GF-D8 (cell line): ENCODE measurements at places on chromosomes 6 and 20.

DNA sequence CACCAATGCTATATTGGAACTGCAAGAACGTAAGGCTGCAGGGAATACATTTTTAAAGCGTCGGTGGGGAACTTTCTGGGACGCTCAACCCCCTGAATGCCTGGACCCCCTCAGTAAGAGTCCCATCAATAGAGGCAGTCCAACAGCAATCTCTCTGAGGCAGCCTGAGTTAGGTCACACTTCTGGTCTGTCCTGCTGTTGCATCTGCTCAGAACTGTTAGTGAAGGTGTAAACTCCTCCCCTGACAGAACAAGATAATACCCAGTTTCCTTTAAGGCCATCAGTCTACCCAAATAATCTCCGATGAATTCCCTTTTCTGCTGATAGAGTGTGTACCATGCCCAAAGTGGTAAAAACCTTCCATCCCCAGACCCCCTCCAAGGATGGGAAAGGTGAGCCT is 1.1 kb upstream of the RNGTT start:
- DNase-seq, result no peak

DNA sequence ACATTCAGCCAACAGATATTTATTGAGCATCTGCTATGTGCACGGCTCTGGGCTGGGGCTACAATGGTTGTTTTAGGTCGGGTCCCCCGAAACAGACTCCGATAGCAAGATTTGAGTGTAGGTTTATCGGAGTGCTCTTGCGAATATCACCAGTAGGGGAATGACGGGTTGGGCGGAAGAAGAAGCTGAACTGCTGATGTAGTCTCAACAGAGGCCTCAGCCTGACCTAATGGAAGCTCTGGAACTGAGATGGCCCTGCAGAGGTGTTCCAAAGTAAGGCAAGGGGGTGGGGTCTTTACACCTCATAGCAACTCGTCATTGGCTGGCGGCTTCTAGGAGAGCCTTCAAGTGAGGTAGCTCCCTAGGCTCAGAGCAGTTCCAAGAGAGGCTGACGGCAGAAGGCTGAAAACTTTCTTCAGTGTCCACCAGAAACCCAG is 1.1 kb downstream of the L3MBTL1 start:
- DNase-seq, result no peak

DNA sequence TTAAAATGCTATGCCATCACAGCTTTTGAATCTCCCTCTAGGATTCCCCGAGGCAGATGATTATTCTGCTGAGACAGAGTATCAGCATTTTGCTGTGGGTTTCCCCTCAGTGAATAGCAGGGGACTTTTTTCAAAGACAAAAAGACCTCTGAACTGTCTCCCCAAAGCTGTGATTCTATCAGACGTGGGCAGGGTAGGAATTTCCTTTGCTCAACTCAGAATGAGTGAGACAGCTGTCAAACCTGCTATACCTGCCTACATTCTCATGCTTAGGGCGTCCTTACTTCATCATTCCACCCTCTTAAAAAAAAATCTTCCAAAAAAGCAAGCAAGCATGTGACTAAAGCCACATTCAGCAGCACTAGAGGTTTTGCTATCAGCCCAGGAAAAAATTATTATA is 147.6 kb upstream of the FAM83B start:
- DNase-seq, result no peak

GRCh38 chr6:19999319-20000191 is 162.4 kb downstream of the ID4 start:
- no peak for DNase-seq

DNA sequence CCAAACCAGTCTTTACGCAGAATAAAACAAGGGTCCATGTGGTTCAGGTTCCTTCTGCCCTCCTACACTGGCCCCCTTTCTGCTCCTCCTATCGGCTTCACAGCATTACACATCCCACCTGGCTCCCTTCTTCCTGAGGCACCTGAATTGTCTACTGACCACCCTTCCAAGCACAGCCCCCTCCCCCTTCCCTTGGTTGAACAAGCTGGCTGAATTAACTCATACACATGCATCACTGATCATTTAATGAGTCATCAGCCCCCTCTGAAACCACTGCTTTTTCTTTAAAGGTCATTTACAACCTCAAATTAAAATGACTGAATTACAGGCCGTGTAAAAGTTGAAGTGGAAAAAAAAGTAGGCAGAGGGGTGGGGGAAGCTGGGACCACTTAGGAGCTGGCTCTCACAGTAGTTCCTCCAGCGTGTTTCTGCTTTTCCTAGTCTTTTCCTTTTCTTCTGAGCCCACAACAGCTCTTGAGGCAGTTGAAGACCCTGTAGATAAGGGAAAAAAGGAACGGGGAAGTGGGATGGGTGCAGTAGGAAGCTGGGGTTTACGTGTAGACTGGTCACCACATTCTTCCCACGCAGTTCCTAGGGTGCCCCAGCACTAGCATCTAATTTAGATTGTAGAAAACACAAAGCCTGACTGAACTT is 67.6 kb downstream of the FYN start:
- DNase-seq, result no peak

DNA sequence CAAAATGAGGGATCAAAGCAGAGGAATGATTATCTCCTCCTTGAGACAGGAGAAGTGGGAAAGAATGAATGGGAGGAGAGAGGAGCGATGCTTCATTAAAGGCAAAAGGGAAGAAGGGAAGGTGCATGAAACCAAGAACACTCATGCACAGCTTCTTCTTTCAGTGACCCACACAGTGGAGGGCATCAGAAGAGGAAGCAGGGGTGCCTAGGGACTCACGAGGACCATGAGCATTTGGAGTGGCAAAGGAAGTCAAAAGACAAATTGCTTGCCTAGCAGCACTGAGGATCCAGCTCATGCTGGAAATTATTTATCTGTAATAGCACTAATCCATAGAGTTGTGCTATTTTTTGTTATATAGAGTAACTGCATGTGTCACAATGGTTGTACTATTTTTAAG is 66.1 kb downstream of the SMLR1 start:
- DNase-seq, result no peak

GRCh38 chr20:53930651-53931504 is 139.5 kb downstream of the BCAS1 start:
- DNase-seq, result no peak

- DNase-seq, result no peak
Measured at GRCh38 chr20:45919542-45920399, 7.8 kb upstream of the PLTP start.

DNA sequence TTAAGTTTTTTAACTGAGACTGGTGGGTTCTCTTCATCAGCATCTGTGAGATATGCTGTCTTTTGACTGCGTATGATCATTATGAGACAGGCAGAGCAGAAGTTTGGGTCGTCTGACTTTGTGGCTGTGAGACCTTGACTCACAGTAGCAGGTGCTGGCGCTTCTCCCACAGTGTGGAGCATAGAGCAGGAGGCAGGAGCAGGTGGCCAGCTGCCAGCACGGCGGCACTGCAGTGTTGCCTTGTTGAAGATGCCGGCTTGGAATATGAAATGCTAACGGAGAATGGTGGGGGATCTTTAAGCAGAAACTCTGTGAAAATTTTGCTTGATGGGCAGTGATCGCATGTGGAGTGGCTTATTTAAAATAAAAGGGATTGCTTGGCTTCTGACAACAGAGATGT is 105.0 kb downstream of the TIAM2 start:
- no peak for DNase-seq
